Thoracic aorta endothelial cell (primary cell): ENCODE measurements at places on chromosomes 12 and 14. TPM values are rescaled to one million over a fixed set of nuclear protein-coding genes. Genes with fewer than 3 reads are reported as not detected.

Gene MYF6
- 0.13 TPM in 1 of 2 replicates, not detected in the other for total RNA-seq

Gene EXD2
- total RNA-seq: 25.5 and 27.2 TPM in 2 replicates

Gene CCDC184
- 0.13 and 0.36 TPM in 2 replicates for total RNA-seq

Gene C12orf60
- 1.6 TPM in 2 replicates for total RNA-seq

Gene ATF7IP
- 63.4 and 69.9 TPM in 2 replicates for total RNA-seq
